GM18507 (cell line): ENCODE measurements at places on chromosomes 6 and 20.

GRCh38 chr6:14544666-14545065 lies 427.1 kb downstream of the CD83 start:
- DNase-seq, result no peak

- DNase-seq, result no peak
Measured at GRCh38 chr6:162974685-162975084, 246.9 kb downstream of the PACRG start.

DNA sequence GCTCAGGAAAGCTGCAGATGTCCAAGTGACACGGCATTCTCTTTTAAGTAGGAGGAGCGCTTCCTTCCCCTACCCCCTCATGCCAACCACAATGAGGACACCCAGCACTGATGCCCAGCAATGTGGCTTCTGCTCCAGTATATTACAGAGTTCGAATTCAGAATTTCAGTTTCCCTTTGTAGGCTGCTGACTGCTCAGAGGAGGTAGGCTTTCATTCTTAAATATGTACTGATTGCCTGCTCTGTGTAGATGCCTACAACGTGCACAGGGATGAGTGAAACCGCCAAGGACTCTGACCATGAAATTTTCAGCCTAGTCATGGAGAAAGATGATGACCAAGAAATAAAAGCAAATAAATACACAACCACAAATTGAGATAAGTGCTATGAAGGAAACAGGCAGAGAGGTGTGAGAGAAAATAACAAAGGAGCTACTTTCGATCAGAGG lies 50.9 kb upstream of the TNFAIP3 start:
- no peak for DNase-seq

DNA sequence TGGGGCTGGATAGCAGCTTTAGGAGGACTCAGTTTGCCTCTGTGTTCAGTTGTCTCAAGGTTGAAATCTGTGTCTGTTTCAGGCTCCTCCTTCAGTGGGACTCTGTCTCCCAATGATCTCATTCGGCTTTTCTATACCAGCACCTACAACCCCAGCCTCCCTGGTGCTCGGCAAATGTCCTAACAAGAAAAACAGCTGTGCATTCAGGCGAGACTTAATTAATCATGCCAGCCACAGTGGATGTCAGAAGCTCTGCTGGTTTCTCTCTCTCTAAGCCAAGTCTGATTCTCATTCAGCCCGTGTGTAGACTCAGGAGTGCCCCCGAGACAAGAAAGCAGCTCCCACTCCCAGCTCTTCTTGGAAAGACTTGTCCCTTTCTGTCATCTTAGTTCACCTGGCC lies 46.8 kb downstream of the SUN5 start:
- DNase-seq, result no peak

DNA sequence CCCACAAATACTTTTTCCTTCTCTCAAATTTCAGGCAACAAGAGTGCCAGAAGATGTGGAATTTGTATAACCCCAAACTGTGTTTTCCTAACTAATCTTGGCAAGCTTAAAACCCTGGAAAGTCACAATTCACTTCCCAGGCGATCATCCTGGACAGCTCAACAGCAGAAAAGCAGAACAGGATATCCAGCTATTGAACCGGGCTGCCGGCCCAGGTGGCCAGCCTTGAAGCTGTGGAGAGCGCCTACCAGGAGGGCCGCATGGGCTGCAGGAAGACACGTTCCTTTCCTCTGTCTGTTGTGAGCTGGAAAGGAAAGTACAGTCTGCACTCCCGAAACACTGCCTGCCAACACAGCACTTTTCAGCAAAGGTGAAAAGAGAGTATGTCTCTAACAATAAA lies 719.7 kb upstream of the MARCKS start:
- no peak for DNase-seq

GRCh38 chr6:36362551-36363370 lies 24.7 kb downstream of the ETV7 start:
- no peak for DNase-seq

DNA sequence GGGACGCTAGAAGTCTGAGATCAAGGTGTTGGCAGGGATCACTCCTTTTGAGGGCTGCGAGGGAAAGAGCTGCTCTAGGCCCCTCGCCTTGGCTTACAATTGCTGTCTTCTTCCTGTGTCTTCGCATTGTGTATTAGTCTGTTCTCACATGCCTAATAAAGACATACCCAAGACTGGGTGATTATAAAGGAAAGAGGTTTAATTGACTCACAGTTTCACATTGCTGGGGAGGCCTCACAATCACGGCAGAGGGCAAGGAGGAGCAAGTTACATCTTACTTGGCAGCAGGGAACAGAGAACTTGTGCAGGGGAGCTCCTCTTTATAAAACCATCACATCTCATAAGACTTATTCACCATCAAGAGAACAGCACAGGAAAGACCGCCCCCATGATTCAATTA lies 102.5 kb upstream of the ASF1A start:
- no peak for DNase-seq

GRCh38 chr20:20022498-20022897 lies 5.3 kb downstream of the NAA20 start:
- no peak for DNase-seq

GRCh38 chr6:51398793-51399192 lies 580.1 kb downstream of the TFAP2B start:
- no peak for DNase-seq

DNA sequence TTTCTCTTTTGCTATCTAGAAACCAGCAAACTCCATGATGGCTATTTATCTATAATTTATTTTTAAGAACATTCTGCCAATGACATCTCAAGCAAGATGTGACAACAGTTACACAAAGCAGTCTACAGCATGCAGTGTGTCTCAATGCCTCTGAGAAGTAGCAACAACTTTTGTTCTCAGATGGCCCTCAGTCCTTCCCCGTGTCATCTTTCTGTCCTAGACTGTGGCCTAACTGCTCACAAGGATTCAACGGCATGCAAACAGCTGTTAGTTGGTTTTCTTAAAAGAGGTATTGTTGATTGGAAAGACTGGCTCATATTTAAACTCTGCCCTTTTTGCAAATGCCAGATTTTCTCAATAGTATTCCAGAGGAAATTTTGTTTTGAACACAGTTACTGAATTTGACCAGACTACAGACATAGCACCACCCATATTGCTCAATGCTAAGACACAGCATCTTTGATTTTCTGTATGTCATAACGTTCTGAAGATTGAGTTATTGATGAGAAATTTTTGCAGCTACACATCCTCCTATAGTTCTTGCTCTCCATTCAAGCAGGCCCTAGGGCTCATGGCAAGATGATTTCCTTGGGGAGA lies 26.1 kb upstream of the F13A1 start:
- no peak for DNase-seq

DNA sequence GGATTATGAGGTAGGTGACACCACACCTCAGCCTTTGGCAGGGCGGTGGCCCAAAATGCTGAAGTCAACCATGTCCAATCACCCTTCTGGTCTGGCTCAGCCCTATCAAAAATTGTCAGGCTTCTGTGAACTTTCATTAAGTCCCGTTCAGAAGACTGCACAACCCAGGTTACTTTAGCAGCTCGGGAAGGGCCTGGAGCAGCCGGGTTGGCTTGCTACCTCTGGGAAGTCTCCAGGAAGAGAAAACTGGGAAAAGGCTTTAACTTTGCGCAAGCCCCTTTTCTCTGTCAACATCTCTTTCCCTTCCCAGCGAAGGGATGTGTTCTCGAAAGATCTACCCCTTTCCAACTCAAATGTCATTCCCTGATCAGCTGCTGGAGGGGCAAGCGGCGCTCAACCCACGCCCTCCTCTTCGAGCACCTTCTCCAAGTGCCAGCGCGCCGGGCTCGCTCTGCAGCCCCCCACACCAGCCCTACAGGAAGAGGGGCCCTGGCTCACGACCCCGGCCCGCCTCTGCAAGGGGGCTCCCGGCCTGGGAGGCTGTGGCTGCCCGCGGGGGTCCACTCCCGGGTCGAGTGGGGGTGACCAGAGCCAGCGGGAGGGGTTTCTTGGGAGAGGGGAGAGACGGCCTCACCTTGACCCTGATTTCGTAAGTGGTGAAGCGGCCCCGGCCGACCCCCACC lies 573 bp downstream of the SNX3 start:
- DNase-seq, result peak; percentile 29

DNA sequence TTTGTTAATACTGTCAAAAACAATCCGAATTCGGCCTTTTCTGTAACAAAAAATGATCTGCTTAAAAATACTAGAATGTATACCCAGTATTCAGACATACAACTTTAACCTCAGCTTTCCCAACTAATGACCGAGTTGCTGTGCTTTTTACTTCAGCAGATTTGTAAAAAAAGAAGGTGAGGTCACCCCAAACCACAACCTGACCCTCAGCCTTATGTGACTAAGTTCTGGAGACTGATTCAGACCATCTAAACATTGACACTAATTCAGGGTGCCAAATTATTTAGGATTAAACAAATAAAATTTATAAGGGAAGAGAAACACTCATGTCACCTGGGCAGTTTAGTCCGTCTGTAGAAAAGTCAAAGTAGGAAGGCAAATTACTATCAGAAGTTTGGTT lies 7.7 kb downstream of the CCN6 start:
- DNase-seq, result no peak

- DNase-seq, result no peak
Measured at GRCh38 chr20:52683761-52684160, 288.4 kb upstream of the TSHZ2 start.

DNA sequence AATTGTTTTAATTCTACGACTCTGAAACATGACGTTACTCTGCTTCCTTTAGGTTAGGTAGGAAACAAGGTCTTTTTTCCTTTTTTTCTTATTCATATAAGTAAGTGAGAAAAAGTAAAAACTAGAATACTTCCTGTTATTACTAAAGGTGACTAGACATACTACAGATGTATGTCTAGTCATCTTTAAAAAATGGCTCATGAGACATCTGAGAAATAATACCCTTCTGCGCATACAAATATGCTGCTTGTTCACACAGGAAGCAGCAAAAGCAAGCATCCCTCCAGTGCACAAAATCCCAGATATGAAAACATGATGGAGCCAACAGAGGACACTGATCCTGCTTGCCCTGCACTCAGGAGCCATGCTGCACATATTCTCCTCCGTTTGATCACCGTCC lies 699.1 kb downstream of the EPM2A start:
- DNase-seq, result no peak

- DNase-seq, result no peak
Measured at GRCh38 chr6:170279977-170280688, 10.7 kb downstream of the DLL1 start.

DNA sequence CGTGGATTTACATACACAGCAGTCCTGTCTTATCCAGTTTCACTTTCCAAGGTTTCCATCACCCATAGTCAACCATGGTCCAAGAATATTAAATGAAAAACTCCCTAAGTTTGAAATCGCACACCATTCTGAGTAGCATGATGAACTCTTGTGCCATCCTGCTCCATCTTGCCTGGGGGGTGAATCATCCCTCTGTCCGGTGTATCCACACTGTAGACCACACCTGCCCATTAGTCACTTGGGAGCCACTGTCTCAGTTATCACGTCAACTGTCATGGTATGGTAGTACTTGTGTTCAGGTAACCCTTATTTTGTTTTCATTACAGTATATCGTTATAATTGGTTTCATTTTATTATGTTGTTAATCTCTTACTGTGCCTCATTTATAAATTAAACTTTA lies 38.5 kb downstream of the PTGIS start:
- DNase-seq, result no peak

DNA sequence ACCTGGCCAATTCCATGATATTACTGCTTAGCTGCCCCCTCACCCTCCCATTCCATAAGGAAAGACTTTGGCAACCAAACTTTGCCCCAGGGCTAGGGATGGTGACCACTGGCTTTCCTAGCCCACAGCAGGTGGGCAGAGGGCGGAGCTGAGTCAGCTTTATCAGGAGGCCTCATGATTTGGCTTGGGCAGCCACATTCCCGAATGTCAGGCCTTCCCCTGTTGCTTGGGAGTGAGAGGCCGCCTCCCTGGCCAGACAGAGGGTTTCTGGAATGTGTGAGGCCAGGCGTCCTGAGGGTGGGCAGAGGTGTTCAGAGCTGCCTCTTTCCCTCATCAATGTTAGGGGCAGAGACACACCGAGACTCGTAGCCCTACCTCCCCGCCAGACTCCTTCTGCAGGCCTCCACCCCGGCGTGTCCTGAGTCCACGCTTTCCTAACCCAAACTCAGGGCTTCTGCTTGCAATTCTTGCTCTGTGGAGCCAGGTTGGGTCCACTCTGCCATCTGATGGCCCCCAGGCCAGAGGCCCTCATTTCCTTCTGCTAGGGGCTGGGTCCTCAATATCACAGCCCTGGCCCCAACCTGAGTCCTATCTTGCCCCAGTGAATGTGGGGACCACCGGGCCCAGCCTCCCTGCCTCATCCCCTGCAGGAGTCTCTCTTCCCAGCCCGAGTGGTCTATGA lies 19.3 kb downstream of the UQCC2 start:
- no peak for DNase-seq

GRCh38 chr6:137921823-137922222 lies 54.8 kb downstream of the TNFAIP3 start:
- DNase-seq, result no peak

- DNase-seq, result no peak
Measured at GRCh38 chr6:129908356-129908755, 47.2 kb upstream of the TMEM244 start.

DNA sequence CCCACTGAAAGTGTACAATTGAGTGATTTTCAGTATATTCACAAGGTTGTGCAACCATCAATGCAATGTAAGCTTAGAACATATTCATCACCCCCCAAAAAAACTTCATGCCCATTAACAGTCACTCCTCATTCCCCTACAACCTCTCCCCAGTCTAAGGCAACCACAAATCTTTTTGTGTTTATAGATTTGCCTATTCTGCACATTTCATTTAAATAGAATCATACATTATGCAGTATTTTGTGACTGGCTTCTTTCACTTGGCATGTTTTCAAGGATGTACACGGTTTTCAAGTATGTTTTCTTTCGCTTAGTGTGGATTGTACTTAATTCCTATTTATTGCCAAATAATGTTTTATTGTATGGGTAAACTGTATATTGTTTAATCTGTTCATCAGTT lies 329.3 kb upstream of the RNF24 start:
- no peak for DNase-seq

DNA sequence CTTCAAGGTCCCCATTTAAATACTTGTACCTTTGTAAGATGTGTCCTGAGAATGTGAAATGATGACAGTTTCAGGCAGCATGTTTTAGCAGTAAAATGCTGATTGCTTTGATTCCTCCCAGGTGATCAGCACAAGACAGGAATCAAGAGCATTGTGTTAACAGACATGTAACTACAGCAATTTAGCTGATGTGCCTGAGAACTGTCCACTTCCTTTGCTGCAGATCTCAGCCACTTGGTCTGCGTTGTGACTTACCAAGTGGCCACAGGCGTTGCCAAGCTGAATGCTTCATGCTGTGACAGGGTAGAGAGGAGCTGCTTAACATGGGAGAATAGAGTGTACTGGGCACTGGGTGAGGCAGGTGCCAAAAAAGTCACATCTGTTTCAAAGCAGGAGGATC lies 767.0 kb upstream of the POU3F2 start:
- DNase-seq, result no peak

DNA sequence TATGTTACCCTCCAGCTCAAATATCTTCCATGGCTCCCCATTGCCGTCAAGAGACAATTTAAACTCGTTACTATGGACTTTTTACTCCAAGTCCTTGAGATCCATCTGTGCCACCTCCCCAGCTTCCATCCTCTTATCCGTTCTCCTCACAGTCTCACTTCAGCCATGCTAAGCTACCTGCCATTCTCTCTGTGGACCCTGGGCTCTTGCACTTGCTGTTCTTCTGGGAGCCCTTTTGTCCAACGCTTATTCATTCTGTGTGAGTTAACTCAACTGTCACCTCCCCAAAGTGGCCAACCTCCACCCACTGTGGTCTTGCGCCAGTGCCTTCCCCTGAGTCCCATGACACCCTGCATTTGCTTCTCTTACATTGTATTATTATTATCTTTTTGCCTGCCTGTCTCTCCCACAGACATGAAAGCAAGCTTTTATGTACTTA lies 132.4 kb downstream of the BCAS1 start:
- DNase-seq, result no peak

GRCh38 chr6:51299621-51300380 lies 481.1 kb downstream of the TFAP2B start:
- no peak for DNase-seq

GRCh38 chr6:35626401-35626800 lies 62.3 kb downstream of the FKBP5 start:
- DNase-seq, result no peak
